Hematopoietic multipotent progenitor cell (in vitro differentiated cells): ENCODE measurements at places on chromosomes 5 and 9. TPM values are rescaled to one million over a fixed set of nuclear protein-coding genes. Genes with fewer than 3 reads are reported as not detected.

GRCh38 chr9:21121595-21122251, 19.9 kb downstream of the IFNW1 start:
- no peak for DNase-seq

DNA sequence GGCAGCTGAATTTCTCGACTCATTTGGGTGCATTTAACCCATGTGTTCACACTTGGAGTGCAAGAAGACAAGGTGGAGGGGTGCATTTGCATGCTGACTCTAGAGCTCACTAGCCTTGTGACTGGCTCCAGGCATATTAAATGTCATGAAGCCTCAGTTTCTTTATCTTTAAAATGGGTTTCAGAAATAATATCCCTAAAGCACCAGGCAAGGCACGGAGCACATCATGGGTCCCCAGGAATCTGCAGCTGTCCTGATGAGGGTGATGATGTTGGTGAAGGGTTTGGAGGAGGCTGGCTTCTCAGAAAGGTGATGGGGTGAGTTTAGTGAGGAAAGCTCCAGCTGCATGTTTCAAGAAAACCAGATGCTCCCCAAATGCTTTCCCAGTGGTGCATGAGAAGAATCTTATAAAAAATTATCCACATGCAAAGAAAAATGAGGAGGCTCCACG, 14.8 kb downstream of the STC2 start:
- DNase-seq = no peak

GRCh38 chr9:136192289-136193126, 12.4 kb downstream of the LHX3 start:
- DNase-seq = no peak

- no peak for DNase-seq
Observed at GRCh38 chr9:97480749-97481148, 20.7 kb upstream of the TMOD1 start.

- DNase-seq = no peak
Observed at GRCh38 chr5:1244976-1245375, 19.8 kb downstream of the SLC6A18 start.

- DNase-seq = no peak
Observed at GRCh38 chr5:15260356-15261268, 239.4 kb upstream of the FBXL7 start.

DNA sequence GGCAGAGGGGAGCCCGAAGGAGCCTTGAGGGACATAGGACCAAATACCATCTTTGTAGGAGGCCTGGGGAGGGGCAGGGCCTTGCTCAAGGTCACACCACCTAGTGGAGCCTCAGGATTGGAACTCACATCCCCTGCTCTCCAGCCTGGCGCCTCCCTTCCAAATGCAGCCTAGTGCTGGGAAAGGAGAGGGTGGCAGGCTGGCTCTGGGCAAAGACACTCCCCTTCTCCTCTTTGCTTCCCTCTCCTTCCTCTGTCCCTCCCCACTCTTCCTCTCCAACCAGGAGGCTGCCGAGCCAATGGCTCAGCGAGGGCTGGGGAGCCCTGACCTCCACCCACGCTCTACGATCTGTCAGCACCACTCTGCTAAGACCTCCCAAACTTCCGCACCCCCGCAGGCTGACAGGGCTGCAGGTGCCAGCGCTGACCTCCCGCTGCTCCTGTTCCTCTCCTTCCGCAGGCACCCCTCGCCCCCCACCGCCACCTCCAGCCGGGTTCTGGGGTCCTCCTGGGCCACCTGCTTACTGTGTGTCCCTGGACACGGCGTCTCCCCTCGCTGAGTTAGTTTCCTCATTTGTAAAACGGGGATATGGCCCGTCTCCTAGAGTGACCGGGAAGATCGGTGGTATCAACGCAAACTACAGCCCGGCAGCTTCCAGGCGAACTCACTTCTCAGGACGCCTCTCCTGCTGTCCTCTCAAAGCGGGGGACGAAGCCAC, 52.9 kb downstream of the C9orf50 start:
- DNase-seq = no peak

DNA sequence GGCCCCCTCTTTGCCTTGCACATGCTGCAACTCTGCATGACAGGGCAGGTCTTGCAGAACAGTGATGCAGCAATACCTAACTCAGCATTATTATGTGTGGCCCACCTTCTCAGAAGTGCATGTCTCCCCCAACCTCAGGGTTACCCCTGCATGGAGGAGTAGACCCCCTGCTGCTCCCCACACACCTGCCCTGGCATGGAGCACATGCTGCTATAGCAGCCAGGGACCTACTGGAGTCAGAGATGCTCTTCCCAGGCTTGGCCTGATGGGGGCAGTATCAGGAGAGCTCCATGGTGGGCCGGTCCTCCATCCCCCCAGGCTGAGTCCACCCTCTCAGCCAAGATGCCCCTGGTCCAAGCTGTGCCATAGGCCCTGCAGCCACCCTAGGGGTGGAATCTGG, 13.2 kb upstream of the BOD1 start:
- no peak for DNase-seq

DNA sequence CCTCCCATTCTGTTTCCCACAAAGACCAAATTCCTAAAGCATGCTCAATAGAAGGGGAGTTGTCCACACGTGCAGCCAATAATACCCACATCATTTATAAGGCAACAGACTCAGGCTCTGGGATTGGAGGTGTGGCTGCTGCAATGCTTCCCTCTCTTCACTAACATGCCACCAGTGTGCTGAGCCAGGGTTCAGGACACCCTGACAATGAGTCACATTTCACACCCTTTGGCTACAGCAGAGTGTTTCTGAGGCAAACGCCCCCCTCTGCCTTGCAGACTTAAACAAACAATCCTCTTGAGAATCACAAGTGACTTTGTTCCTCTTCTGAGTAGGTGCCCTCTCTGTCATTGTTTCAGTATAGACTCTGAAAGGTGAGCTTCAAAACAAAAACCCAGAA, 189.3 kb upstream of the TLE4 start:
- DNase-seq = no peak

- no peak for DNase-seq
Observed at GRCh38 chr5:24693609-24694008, 48.8 kb upstream of the CDH10 start.

DNA sequence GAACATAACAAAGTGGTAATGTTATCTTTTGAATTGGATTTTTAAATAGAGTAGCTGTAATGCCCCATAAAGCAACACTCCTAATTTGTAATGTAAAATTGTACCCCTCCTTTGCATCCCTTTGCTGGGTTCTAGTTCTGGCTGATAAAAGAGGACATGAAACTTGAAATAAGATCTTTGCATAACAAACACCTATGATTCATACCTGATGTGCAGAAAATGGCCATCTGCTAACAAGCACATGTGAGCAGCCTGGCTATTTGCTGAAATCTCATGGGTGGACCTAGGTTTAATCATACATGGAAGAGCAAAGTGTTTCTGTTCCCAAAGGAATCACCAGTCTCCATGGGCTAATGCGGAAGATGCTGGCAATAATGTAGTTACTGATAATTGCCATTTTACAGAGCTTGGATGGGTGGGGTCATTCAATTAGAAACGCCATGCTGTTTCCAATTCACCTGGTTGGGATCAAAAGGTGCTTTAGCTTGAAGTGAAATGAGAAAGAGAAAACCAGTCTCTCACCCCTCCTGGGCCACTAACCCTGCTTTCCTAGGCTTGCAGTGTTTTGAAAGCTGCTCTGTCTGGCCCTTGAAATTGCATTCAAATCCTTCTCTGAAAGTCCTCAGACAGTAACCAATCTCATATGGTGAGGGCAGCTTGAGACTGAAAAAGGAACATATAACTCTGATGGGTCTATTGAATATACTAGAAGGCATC, 585.1 kb downstream of the TLE4 start:
- DNase-seq = no peak

DNA sequence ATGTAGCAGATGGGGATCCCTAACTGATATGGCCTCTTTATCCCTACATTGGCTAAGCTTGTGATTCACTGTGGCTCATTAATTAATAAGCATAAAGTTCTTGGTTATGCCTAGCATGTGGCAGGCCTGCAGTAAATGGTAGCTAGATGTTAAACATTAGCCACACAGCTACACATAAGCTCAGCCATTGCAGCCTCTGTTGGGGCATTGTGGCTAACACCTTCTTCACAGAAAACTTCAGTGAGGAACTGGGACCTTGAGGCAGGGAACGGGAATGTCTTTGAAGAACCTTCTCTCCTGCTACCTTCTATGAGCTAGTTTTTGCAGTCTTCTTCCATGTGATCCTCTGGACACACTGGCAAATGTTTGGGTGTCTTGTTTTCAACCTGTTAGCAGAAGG, 338.2 kb downstream of the NTRK2 start:
- DNase-seq = no peak

DNA sequence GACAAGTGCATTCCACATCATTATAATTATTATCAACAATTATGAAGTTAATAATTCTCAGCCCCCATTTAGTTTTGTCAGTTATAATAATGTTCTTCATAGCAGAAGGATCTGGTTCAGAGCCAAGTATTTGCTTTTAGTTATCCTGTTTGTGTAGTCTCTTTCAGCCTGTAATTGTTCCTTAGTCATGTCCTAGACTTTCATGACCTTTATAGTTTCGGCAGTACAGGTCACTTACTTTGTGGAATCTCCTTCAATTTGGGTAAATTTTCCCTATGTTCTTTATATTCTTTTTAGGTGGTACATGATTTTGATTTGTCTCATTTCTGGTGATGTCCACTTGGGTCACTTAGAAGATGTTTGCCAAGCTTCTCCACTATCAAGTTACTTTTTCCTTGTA, 34.3 kb downstream of the UBE2R2 start:
- no peak for DNase-seq

- peak; percentile 70 for DNase-seq
Observed at GRCh38 chr5:88833371-88834130, 49.4 kb downstream of the MEF2C start.

DNA sequence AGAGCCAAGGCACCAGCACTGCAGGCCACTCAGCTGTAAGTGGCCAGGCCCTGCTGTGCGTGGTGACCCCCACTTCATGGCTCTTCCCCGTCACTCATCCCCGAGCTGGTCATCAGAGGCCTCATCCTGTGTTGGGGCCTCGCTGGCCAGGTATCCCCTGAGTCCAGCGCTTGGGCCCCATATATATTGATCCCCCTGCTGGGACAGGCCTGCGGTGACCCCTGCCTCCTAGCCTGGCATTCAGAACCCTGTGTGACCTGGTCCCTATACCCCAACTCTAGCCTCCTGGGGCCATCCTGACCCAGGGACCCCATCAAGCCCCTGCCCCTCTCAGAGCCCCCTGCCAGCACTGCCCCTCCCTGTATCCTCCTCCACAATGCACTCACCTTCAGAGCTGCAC, 12.7 kb downstream of the GBGT1 start:
- DNase-seq = no peak

DNA sequence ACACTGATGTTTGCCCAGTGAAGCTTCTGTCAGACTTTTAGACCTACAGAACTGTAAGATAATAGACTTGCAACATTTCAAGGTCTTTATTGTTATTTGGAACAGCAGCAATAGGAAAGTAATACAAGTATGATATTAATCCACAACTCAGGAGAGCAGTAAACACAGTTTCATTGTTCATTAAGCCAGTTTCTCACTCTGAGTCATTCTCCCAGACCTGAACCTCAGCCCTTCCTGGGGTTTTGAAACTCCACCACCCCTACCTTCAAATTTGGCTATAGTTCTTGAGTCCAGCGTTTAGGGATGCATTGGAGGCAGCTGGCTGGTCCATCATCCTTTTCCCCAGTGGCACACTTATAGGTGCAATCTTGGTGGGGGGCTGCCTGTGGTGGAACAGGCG, 203.2 kb downstream of the RAB3C start:
- DNase-seq = no peak

DNA sequence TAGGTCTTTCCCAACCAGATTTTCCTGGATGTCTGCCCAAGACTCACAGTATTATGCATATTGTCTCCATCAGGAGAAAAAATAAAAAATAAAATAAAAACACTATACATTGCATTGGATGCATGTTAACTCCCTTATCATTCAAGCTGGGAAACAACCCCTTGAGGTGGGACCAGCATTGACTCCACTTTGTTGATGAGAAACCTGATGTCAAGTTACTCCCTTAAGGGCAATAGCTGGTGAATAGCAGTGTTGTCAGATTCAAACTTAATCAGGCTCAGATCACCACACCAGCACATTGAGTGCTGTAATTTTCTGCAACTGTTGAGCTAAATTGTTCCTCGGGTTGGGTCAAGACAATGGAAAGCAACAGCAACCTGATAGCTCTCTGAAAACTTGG, 264.0 kb upstream of the TRIM32 start:
- no peak for DNase-seq

DNA sequence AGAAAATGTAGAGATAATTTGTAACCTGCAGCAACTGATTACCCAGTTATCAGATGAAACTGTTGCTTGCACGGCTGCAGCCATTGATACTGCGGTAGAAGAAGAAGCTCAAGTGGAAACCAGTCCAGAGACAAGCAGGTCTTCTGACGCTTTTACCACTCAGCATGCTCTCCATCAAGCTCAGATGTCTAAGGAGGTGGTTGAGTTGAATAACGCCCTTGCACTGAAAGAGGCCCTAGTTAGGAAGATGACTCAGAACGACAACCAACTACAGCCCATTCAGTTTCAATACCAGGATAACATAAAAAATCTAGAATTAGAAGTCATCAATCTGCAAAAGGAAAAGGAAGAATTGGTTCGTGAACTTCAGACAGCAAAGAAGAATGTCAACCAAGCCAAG, 1.7 kb downstream of the KIF4B start:
- DNase-seq = no peak

- no peak for DNase-seq
Observed at GRCh38 chr5:90689064-90689463, 130.5 kb downstream of the ADGRV1 start.

- DNase-seq = no peak
Observed at GRCh38 chr9:115882911-115883310, 270.7 kb upstream of the PAPPA start.

DNA sequence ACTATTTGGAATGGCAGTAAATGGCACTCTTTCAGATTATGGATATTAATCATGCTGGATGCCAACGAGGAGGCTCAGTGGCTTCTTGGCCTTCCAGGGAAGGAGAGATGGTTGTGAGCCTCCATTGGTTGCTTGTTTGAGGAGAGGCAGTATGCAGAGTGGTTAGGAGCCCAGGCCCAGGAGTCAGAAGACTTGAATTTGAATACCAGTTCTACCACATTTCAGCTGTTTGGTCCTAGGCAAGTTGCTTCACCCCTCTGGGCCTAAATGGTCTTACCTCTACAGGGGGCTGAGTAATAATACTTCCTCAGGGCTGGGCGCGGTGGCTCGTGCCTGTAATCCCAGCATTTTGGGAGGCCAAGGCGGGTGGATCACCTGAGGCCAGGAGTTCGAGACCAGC, 52.5 kb downstream of the COL27A1 start:
- no peak for DNase-seq

- no peak for DNase-seq
Observed at GRCh38 chr5:6443326-6443725, 5.3 kb upstream of the UBE2QL1 start.

ZNF879 gene
- total RNA-seq = 5.4 TPM

BTNL9 gene
- total RNA-seq = under 0.01 TPM

CD14 gene
- 5.4 TPM for total RNA-seq

OR1B1 gene
- total RNA-seq = 0.27 TPM

PTCD2 gene
- 5.1 TPM for total RNA-seq

PCDHA10 gene
- under 0.01 TPM for total RNA-seq

ANKRD55 gene
- under 0.01 TPM for total RNA-seq

GLT6D1 gene
- total RNA-seq = not detected

REEP2 gene
- total RNA-seq = 2.7 TPM

SLCO6A1 gene
- not detected for total RNA-seq

MAML1 gene
- 28.0 TPM for total RNA-seq

PCDH12 gene
- total RNA-seq = 0.54 TPM

PLAA gene
- 18.3 TPM for total RNA-seq

EMB gene
- total RNA-seq = 32.0 TPM

IL4 gene
- total RNA-seq = not detected

BAG1 gene
- 34.7 TPM for total RNA-seq

BARHL1 gene
- not detected for total RNA-seq

ANGPTL2 gene
- total RNA-seq = under 0.01 TPM

PCDHB3 gene
- under 0.01 TPM for total RNA-seq
